ENCODE measurements at places on chromosomes 2 and 18.

DNA sequence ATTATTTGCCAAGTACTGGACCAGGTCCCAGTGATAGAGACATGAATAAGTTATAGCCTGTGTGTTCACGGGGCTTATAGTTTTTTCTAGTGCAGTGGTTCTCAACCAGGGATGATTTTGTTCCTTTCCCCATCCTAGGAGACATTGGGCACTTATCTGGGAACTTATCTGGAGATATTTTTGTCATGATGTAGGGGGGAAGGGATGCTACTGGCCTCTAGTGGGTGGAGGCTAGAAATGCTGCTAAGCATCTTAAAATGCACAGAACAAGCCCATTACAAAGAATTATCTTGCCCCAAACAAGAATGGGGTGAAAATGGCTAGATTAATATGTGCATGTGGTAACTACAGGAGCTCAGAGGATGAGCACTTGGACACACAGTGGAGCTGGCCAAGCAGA is 75.2 kb downstream of the KLHL29 start:
- no peak for DNase-seq

- DNase-seq = no peak
Observed at GRCh38 chr18:46320297-46320696, 216.1 kb downstream of the HAUS1 start.

- no peak for DNase-seq
Observed at GRCh38 chr2:72793798-72794440, 31.9 kb downstream of the EXOC6B start.

- no peak for DNase-seq
Observed at GRCh38 chr2:184534986-184535385, 63.3 kb upstream of the ZNF804A start.

- DNase-seq = no peak
Observed at GRCh38 chr18:21741312-21741561, 645 bp downstream of the MIB1 start.

DNA sequence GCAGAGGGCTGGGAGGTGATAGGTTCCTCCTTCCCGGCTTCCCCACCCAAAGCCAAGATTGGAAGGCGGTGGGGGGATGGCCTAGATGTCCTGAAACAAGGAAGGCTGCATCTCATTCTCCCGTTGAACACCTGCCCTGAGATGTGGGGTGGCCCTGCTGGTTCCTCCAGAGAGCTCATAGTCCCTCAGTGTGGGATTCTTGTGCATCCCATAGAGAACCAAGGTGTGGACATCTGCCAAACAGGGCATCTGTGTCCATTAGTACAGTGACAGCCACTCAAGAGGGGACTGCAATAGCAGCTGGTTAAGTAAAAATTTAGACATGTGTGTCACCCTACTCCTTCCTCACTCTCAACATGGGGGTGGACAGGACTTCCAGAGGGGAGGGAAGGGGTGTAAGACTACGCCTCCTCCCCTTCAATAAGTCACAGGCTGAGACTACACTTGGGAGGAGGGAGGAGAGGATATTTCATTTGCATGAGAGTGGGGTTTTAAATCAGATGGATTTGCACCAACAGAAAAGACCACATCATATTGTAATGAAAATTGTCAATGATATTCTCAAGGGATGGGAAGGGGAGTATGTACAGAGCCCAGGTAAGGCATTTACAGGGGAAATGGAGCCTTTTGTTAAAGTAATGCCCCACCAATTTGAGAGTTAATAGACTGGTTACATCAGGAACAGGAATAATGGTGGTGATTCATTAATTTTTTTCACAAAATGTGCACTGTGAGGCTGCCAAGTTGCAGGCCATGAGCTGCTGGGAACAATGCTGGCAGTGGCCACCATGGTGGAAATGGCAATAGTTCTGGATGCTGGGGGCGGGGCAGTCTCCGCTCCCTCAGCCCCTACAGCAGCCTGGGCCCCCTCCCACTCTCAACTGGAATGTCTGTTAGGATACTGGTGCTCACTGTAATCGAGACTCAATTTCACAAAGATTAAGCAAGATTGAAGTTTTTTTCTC is 80.6 kb downstream of the TEX51 start:
- DNase-seq = no peak

DNA sequence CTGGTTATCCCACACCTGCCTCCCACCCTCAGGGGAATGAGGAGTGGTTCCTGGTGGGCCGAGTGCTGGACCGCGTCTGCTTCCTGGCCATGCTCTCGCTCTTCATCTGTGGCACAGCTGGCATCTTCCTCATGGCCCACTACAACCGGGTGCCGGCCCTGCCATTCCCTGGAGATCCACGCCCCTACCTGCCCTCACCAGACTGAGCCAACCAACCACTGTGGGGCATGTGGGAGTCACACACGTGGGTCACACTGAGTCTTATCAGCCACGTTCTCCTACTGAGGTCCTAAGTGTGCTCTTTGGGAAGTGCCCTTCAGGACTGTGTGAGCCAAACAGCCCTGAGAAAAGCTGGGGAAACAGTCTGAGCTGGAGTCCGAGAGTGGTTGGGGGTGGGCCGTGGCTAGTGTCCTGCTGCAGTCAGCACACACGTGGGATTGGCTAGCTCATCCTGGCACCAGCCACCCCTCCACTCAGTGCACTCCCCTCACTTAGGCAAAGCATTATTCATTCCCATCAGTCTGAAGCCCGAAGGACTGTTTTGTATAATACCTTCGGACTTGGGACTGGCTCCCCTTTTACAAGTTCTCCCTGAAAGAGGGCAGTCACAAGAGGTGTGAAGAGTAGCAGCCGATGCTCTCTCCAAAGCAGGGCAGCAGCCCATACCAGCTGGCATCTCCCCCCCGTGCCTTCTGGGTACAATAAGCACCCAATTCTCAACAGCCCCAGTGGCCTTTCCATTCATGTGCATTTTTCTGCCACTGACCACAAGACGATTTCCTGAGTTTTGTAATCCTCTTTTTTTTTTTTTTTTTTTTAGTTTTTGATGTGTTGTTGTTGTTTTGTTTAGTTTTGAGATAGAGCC is 4.6 kb downstream of the TIGD1 start:
- no peak for DNase-seq

DNA sequence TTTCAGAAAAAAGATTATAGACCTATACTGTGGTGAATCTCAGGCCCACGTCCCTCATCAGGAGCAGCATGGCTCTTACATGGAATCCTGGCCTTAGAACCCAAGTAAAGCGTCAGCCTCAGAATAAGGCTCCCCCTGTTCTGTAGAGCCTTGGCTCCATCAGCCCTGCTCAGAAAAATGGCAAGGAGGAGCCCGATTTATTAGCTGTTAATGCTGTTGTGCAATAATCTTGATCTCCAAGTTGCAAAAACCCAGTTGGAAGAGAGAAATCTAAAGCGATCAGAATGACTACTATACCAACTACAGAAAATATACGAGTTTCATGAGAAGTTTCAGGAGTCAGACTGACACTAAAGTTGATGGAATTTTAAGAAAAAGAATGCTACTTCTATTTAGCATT is 35.6 kb upstream of the CTAGE1 start:
- no peak for DNase-seq

DNA sequence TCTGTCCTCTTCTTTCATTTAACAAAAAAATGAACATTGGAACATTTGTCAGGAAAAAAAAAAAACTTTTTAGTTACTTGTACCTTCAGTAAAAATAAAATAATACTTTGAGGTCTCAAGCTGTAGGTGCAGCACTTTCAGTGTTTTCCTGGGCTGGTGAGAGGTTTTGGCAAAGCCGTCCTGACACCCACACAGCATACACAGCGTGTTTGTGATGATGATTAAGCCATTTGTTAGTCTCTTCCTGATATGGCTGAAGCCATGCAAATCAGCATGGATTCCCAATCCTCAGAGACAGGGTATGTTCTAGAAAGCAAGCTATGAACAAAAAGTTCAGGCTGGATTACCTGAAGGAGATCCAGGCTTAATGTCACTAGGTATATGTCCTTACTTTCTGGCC is 236.8 kb downstream of the ZNF516 start:
- DNase-seq = no peak

DNA sequence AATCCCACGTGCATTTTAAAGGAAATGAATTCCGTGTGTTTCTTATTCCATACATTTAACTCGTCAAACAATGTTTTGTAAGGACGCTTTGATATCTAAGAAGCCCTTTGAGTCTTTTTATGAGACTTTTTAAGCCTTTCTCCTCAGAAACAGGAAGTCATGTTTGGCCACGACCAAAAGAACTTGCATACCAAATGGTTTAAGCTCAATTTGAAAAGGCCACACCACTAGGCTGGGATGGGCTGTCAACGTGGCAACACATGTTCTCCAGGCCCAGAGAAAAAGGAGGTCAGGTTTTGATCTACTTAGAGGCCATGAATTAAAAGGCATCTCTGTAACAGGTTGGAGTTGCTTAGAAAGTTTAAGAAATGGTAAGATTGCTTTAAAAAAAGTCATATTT is 441.8 kb downstream of the CMPK2 start:
- DNase-seq = no peak

Data from stimulated activated CD4-positive, alpha-beta T cell treated with anti-CD3 and anti-CD28 coated beads, TNF-alpha, amount 100 ng/mL, for 1 hour (primary cell).